Aorta (tissue), 5 donors: ENCODE measurements at places on chromosomes 7 and 10. TPM values are rescaled to one million over a fixed set of nuclear protein-coding genes. Genes with fewer than 3 reads are reported as not detected.

ASB10 gene
- total RNA-seq: not detected

PDZD7 gene
- total RNA-seq: 1.6 TPM

HPS1 gene
- 52.2 TPM for total RNA-seq

VSTM4 gene
- 34.2 TPM for total RNA-seq

CRHR2 gene
- total RNA-seq: 1.5 TPM

GSTO2 gene
- total RNA-seq: 1.7 TPM

PNLIPRP2 gene
- total RNA-seq: not detected

ANK3 gene
- 24.3 TPM for total RNA-seq

STEAP2 gene
- total RNA-seq: 73.2 TPM

PTF1A gene
- not detected for total RNA-seq

HOXA9 gene
- 5.8 TPM for total RNA-seq

THNSL1 gene
- total RNA-seq: 2.0 TPM

AOAH gene
- total RNA-seq: 34.9 TPM

NPSR1 gene
- total RNA-seq: not detected

SORCS3 gene
- 0.29 TPM for total RNA-seq

CARD11 gene
- total RNA-seq: 1.8 TPM

PPP1R3A gene
- 2.5 TPM for total RNA-seq

GLCCI1 gene
- 8.4 TPM for total RNA-seq

CCDC3 gene
- 166 TPM for total RNA-seq

INSYN2A gene
- total RNA-seq: not detected

TMEM184A gene
- not detected for total RNA-seq
